GM12864 (cell line): ENCODE measurements at places on chromosomes 11 and 22.

- DNase-seq: no peak
Observed at GRCh38 chr11:105915021-105915420, 107.0 kb downstream of the MSANTD4 start.

- DNase-seq: no peak
Observed at GRCh38 chr11:13661074-13661623, 7.3 kb upstream of the FAR1 start.

DNA sequence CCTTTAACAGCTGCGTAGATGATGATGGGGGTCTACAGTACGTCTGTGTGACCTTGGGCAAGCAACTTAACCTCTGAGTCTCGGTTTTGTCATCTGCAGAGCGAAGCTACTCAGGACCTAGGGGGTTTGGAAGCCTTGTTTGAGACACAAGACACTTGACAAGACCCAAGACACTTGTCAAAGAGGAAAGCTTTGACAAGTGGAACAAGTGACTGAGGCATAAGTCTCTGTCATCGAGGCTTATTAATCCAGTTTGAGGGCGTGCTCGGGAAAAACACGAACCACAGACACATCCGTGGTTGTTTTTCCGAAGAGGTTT lies 732 bp upstream of the PC start:
- DNase-seq: no peak

DNA sequence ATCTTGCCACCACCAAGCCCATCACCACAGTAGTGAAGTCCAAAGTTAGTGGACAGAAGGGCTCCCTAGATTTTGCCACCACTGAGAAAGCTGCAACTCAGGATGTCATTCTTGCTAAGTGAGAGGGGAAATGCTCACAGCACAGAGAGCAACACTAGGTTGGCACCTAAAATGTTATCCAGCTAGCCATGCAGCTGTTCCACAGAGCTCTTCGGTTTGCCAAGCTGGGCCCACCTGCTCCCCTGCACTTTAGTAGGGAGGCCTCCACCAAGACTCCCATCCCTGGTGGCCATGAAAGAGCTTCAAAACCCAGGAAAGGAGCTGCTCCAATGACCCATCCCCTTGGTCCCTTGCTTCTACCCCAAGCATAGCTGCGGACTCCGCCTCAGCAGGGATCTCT lies 63.8 kb downstream of the TRIM29 start:
- no peak for DNase-seq

- no peak for DNase-seq
Observed at GRCh38 chr11:1765871-1766718, 2.4 kb upstream of the CTSD start.

DNA sequence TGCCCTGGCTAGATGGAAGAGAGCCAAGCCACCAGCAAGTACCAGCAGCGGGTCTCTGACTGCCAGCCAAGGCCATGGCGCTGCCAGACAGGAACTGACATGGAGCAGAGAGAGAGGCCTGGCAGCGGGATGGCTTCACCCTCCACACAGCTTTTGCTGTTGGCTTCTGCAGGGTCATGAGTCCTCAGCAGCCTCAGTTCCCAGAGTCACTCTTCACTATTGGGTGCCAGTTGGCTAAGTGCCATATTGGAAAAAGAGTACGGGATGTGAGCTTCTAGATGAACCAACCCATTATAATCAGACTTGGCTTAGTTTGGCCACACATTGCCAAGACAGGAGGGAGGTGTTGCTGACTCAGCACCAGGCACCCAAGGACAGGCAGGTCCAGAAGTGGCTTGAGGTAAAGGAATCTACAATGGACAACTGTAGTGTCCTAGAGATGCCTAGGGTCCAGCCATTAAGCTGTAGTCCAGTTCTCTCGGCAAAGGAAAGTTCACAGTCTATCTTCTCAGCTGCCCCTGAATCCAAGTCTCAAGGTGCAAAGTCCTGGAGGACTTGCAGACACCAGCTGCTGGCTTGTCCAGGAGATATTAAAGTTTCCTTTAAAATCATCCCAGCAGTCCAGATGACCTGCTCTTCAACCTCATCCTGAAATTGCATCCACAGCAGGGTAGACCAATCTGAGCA lies 40.7 kb upstream of the POU2AF1 start:
- no peak for DNase-seq

DNA sequence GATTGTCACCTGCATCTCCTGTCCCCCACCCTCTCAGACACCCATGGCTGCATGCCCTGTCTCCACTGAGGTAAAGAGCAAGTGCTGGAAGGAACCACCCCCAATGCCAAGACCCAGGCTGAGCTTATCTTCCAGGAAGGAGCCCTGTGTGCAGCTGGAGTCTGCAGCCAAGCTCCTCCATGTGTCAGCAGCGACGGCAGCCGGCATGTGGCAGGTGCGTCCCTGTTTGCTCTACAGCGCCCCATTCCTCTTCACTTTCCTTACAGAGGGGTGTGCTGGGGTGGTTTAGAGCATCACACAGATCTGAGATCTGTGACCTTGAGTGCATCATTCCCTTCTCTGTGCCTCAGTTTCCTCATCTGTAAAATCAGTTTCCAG lies 7.7 kb upstream of the MN1 start:
- no peak for DNase-seq

- DNase-seq: peak; percentile 26
Observed at GRCh38 chr11:73538381-73538872, 59.5 kb downstream of the FAM168A start.

GRCh38 chr11:35216962-35217678 lies 78.1 kb downstream of the CD44 start:
- DNase-seq: no peak
